ENCODE measurements at places on chromosomes 4 and X.
A peak's percentile ranks its signal among the peaks of the same experiment; 100 is the strongest.

DNA sequence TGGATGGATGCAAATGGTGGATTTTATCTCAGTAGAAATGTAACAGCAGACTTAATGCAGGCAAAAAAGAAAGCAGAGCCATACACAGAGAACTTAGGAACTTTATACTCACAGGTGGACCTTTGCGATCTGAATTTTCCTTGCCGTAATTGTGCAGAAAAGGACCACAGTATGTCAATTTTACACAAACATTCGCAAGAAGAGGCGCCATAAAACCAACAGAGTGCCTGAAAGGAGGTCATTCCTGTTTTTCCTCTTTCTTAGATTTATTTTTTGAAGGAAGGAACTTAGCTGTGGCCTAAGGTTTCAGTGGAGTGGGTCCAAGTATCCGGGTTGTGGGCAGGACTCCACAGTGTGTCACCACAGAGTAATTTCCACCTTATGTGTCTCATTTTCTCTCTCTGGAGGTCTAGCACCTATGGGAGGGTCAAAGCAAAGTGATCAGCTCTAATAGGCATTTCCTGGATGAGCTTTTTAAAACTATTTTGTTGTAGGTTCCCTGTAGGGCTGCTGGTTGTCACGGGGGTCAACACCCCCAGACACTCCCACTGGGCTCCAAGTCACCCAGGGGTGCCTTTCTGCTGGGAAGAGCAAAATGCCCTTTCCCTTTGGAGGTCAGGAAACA lies 24.7 kb upstream of the PBDC1 start:
- DNase-seq, result peak; percentile 34

GRCh38 chr4:1409079-1409478 lies 2.8 kb upstream of the NKX1-1 start:
- no peak for DNase-seq

DNA sequence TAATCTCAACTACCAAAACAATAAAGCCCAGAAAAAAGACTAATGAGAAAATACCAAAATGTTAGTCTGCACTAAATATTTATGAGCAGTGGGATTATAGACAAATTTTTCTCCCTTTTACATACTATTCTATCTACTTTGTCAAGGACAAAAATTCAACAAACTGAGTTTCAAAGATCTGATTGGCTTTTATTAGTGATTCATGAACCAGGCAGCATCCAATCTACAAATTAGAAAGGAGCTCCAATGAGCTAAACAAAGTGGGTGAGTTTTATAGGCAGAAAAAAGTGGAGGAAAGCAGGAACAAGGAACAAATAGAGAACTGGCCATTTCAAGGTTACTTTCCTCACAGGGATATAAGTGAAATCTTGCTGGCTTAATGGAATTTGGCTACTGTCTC lies 24.4 kb upstream of the SH3KBP1 start:
- DNase-seq, result no peak

- no peak for DNase-seq
Observed at GRCh38 chr4:153764601-153765368, 5.0 kb upstream of the RNF175 start.

- DNase-seq, result peak; percentile 55
Observed at GRCh38 chrX:15854080-15854655, 445 bp downstream of the AP1S2 start.

- DNase-seq, result no peak
Observed at GRCh38 chrX:110006161-110006560, 3.2 kb downstream of the TMEM164 start.

DNA sequence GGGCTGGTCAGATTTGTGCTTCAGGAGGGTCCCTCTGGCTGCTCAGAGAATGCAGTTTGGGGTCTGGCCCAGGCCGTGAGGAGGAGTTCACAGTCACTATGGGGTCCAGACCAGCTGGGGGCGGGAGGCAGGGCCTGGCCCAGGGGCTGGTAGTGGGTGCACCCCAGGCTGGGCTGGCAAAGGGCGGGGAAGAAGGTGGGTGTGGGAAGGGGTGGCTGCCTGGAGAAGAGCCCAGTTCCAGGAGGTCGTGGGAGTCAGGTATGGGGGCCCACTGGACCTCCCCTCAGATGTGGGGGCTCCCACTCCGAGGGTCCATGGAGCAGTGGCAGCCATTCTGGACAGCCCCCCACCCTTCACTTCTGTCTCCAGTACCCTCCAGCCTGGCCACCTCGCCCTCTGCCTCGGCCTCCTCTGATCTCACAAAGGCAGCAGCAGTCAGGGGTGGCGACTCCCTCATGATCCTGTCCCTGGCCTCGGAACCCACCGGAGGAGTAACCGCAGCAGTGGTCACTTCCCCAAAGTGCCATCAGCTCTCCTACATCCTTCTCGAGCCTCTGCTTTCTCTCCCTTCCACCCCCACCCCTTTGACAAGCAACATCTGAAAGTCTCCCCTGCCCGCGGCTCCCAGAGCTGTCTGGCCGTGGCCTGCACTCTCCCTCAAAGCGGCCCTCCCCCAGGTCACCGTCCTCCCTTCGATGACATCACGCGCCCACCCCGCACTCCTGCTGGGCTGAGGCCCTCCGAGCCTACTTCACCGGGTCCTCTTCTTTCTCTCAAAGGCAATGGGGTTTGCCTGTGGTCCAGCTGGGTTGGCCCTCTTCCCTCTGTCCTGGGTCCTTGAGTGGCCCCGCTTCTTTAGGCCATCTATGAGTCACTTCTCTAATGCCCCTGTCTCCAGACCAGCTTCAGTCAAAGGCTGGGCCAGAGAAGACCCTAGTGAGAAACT lies 1.7 kb upstream of the SLC6A8 start:
- no peak for DNase-seq

DNA sequence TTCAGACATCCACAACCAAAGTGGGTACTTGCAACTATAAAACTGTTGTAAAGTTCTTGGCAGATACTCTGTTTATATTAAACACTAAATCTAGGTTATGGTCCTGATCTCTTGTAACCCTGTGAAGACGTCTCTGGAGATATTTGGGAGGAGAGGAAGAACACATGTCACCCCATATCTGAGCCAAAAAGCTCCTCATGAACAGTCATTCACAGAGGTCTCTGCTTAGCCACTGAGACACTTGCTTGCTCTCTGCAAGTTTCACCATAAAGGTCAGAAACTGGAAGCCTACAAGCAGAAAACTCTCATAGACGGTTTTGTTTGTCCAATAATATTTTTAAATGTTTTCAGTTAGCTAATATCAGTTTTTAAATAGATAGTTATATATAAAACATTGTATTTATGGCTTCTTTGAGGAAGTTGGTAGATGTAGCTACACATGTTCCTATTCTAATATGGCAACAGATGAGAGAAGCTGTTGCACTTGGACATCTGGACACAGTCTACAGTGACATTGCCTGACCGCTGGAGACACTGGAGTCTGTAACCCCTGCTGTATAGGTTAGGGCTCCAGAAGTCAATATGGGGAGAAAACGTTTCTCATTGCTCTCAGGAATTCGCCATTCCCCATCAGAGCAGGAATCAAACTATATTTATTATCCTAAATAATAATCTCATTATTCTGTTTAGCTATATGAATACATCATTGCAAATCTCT lies 73.6 kb downstream of the C4orf46 start:
- no peak for DNase-seq

GRCh38 chr4:74588350-74588749 lies 143.4 kb downstream of the AREG start:
- DNase-seq, result no peak

DNA sequence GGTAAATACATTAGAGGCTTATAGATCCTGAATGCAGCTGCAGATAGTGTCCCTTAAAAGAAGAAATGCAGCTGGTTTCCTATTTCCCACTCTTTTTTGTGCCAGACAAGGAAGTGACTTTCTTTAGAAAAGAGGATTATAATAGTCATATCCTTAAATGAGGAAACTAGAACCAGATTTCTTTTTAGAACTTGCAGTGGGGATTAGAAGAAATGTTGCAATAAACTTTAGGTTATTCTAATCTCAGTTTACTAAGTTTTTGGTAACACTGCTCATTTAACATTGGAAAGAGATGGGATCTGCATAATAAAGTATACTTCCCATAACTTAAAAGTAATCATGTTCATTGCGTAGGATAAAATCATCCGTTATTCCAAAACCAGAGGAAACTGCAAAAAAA lies 101.9 kb downstream of the SLIT2 start:
- DNase-seq, result no peak

GRCh38 chr4:28313729-28314713 lies 1453.4 kb downstream of the STIM2 start:
- DNase-seq, result no peak
